ENCODE measurements at places on chromosomes 16 and 17.

GRCh38 chr16:59060207-59060606 lies 326.1 kb upstream of the GOT2 start:
- DNase-seq, result no peak

GRCh38 chr17:72702136-72702735 lies 390.3 kb downstream of the SLC39A11 start:
- no peak for DNase-seq

GRCh38 chr16:84150926-84151325 lies 5.8 kb downstream of the DNAAF1 start:
- no peak for DNase-seq

GRCh38 chr17:71777048-71777640 lies 343.7 kb upstream of the SOX9 start:
- DNase-seq, result no peak

- DNase-seq, result no peak
These were observed 394 bp upstream of the NME4 start for GRCh38 chr16:396605-397004.

All from stimulated activated CD8-positive, alpha-beta memory T cell treated with anti-CD3 and anti-CD28 coated beads, Interleukin-2, amount 100 ng/mL, for 48 hours (primary cell).